Stimulated activated CD4-positive, alpha-beta T cell treated with anti-CD3 and anti-CD28 coated beads, Interleukin-15, amount 100 ng/mL, for 1 hour (primary cell): ENCODE measurements at places on chromosomes 7 and 10.

DNA sequence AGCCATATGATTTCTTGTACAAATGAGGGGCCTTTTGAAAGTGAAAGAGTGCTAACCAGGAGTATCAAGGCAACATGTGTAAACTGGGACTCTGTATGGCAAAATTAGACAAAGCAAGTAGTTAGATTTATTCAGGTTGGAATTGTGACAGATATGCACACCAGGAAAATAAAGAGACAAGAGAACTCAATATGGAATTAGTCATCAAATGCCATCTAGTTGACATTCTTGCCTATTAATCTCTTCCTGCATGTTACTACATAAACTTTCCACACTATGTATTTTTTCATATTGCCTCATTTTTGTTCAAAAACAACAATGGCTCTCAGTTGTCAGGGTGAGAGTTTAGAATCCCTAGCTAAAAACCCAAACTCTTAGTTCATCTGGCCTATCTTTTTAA is 799.0 kb downstream of the NRG3 start:
- no peak for DNase-seq

GRCh38 chr7:13282377-13282980 is 595.0 kb downstream of the ARL4A start:
- DNase-seq, result no peak

- no peak for DNase-seq
Measured at GRCh38 chr7:92932450-92932849, 96.1 kb upstream of the CDK6 start.

- DNase-seq, result no peak
Measured at GRCh38 chr7:128259131-128260061, 18.3 kb downstream of the LEP start.

DNA sequence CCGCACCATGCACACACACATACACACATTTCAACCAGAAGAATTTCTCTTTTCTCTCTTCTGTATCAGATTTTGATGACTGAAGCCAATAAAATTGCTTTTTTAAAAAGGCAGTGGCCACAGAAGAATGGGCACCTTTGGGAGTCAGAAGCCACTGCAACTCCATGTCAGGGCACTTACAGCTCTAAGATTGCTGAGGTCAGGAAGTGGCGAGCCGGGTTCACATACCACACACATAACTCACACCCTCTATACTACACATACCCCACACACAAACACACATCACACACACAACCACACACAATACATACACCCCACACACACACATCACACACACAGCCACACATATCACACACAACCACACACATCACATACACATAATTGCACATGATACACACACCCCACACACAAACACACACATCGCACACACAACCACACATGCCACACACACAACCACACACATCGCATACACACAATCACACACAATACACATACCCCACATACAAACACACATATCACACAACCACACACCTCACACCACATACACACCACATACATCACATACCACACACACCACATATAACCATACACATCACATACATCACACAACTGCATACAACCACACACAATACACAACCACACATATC is 31.2 kb downstream of the GPRIN2 start:
- DNase-seq, result no peak

- DNase-seq, result peak; percentile 64
Measured at GRCh38 chr7:76047811-76048667, at the start of the genes MDH2 and STYXL1. TSS of gene MDH2 (plus strand) at chr7:76048106. CDS start at chr7:76048161, 55 bp downstream. TSS of gene STYXL1 (minus strand) at chr7:76048000. CDS start at chr7:76030523, 17,477 bp downstream.

GRCh38 chr7:7164591-7164990 is 17.8 kb upstream of the C1GALT1 start:
- no peak for DNase-seq

DNA sequence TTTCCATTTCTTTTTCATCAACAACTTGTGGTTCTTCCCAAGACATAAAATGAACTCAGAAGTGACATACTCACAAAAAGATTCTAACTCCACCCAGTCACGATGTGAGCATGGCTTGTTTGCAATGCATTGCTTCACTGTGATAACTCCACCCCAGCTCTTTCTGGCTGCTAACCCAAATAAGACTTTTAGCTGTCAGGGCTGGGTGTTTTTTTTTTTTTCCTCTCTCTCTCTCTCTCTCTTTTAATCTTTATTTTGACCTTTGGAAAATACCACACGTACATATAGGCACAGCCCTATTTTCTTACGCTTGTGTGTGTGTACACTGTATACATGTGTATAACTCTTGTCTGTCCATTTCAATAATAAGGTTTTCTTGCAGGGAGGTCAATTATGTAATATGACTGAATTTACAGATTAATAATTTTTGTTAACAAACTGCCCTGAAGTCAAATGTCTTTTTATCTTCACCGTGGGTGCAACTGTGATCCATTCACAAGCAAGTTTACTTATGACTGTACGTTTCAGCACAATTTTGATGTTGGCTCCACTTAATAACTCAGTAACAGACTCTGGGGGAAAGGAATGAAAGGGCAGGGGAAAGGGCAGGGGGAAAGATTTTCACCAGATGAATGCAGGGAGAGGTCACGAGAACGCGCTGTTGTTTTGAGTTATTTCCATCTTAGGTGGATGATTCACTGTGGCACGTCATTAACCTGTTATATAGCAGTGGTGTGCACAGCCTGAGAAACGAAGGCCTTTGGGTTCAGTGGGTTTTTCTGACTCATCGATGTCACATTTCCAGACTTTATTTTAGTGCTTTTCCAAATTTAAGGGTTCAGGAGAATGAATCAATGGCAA is 49.1 kb downstream of the APBB1IP start:
- DNase-seq, result peak; percentile 25

GRCh38 chr7:22402250-22402649 is 45.3 kb upstream of the RAPGEF5 start:
- DNase-seq, result no peak

- DNase-seq, result no peak
Measured at GRCh38 chr10:20709708-20710107, 187.4 kb downstream of the NEBL start.

GRCh38 chr10:71053169-71053895 is 159.0 kb upstream of the UNC5B start:
- no peak for DNase-seq

DNA sequence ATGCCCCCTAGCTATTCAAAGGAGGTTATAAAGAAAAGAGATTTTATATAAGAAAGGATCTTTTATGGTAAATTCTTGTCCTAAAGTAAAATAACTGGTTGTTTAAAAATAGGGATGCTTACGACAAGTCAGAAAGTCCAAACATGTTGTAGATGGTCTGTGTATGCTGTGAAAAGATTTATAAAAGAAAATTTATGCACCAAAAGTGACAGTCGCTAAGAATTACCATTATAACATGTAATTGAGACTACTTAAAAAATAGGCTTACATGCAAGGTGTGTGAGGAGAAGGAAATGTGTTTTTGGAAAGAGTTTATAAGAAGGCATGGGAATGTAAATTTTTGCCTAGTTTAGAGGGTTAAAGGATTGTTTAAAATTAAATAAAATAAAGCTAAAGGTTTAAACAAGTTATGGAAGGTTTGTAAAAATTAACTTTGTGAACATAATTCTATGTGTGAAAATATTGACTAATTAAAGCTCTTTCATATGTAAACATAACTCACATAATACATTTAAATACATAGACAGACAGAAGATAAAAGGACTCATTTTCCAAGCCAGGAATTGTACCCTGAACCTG is 118.5 kb downstream of the LYZL1 start:
- DNase-seq, result no peak

GRCh38 chr7:127114742-127115265 is 137.9 kb downstream of the GRM8 start:
- DNase-seq, result no peak

DNA sequence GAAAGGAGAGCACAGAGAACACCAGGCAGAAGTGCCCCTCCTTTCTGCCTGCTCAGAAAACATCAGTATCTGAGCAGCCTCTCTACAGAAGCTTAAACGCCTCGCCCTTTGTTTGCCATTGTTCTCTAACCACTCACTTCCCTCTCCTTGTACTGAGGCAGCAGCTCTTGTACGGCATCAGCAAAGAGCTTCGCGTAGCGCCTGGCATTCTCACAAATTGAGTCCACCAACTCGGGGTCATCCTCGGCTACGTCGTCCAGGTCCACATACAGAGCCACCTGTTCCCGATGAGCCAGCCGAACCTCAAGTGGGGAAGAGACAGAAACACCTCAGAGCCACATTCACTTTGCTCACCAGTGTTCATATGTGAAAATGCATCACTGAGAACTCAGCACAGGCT is 1.7 kb downstream of the MCM7 start:
- DNase-seq, result no peak

- no peak for DNase-seq
Measured at GRCh38 chr7:129989466-129989865, 36.7 kb upstream of the UBE2H start.

DNA sequence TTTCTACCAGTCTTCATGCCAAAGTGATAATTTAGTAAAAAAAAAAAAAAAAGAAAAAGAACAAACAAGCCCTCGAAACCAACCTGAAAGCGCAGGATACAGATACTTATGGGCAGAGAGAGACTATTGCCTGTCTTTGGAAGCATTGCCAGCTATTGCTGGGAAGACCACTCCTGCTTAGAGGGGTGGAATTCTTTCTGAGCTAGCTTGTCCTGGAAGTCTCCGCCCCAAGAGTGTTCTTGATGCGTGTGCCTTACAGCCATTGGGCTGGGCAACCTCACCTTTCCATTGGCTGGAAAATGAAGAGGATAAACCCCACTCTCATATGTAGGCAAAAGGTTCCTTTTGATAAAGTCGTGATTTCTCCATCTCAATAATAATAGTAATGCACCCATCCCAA is 19.9 kb upstream of the INSYN2A start:
- no peak for DNase-seq

- no peak for DNase-seq
Measured at GRCh38 chr10:63603709-63604445, 82.7 kb downstream of the REEP3 start.

- no peak for DNase-seq
Measured at GRCh38 chr7:149085866-149086265, 4.7 kb downstream of the ZNF786 start.

DNA sequence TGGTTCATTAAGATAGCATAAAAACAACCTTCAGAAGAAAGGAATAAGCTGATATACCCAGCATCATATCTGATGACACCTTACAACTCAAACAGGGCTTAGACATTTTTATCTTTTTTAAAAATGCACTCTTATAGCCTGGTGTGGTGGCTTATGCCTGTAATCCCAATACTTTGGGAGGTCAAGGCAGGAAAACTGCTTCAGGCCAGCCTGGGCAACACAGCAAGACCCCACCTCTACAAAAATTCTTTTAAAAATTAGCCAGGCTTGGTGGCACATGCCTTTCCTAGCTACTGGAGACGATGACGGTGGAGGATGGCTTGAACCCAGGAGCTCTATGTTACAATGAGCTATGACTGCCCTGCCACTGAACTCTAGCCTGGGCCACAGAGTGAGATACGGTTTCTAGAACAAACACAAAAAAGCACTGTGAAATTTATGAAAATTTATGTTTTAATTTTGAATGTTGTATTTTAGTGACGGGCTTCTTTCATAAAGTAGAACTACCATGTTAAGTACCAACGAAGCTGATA is 12.3 kb upstream of the KMT2E start:
- DNase-seq, result no peak

- no peak for DNase-seq
Measured at GRCh38 chr7:82039621-82040020, 269.8 kb upstream of the HGF start.

DNA sequence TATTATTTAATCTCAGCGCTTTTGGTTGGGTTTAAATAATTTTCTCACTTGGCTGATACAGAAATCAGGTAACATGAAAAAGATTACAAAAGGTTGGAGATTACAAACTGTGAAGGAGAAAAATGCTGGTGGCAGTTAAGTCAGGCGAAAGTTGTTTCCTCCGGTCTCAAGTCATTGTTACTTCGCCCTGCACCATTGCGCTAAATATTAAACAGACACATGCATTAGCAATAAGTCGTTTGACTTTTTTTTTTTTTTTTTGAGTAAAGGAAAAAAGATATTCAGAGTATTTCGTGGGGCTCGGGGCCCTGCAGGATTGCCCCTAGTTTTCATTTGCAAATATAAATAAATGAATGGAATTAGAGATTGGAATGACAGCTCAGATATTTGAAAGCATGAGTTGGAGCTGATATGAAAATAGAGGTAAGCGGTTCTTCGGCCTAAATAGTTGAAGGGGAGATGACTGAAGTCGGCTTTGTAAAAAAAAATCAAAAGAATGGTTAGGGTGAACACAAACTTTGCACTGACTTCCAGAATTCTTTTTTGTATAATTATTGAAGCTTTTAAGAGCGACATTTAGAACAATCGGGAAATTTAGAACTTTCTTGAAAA is 914 bp downstream of the SDHAF3 start:
- no peak for DNase-seq

DNA sequence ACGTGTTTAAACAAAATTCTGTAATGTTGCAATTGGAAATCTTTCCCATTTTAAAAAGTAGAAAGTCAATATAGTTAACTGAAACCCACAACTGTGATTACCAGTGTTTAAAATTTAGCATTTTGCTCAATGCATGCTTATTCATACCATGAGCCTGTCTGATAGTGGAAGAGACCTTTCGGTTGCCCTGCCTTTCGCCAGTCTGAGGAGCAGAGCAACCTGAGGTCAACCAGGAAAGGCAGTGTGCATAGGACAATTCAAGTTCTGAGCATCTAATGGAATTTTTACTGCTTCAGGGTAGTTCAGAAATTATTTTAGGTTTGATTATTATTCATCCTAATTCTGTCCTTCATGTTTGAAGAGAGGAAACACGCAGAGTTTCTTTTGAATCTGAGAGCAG is 100.8 kb downstream of the CUBN start:
- no peak for DNase-seq

GRCh38 chr7:158537516-158537882 is 50.1 kb downstream of the PTPRN2 start:
- no peak for DNase-seq

DNA sequence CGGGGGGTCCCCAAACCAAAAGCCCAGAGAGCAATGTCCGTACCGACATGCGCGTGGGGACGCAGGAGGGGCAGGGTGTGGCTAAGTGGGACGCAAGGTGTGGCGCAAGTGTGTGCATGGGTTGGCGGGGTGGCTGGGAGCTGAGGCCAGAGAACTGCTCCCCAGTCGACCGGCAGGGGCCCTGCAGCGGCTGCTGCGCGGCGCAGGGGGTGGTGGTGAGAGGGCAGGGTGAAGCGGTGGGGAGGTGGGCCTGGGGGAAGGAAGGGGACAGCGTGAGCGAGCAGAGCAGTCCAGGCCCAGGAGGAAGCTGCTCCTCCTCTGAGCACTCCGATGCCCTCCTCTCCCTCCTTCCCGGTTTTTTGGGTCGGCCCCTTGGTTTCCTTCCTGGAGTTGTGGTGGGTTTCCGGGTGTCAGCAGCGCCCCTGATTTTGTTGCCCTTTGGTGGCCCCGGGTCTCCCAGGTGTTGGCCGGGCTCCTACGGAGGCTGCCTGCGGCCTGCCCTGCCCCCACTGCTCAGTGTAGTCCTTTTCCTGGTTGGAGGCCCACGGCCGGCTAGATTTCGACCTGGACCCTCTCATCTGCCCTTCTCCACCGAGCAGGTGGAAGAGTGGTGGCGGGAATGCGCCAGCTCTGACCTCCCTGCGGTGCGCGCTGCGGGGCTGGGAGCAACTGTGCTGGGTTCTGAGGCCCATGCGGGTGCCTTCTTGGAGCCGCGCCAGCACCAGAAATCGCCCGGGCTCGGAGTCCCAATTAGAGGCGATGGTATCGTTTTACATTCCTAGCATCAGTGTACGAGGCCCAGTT is 40.5 kb upstream of the COMTD1 start:
- no peak for DNase-seq

GRCh38 chr10:132674311-132674710 is 111.6 kb downstream of the NKX6-2 start:
- DNase-seq, result no peak

GRCh38 chr10:6108631-6109443 is 20.0 kb downstream of the RBM17 start:
- DNase-seq, result no peak

GRCh38 chr10:132977076-132977475 is 34.7 kb upstream of the CFAP46 start:
- DNase-seq, result no peak

GRCh38 chr10:115974351-115974750 is 298.7 kb downstream of the GFRA1 start:
- no peak for DNase-seq
